Central memory CD4-positive, alpha-beta T cell (primary cell): ENCODE measurements at places on chromosomes 4 and X.

GRCh38 chr4:40984051-40984450 lies 230.3 kb downstream of the APBB2 start:
- DNase-seq, result no peak

GRCh38 chr4:86530183-86530582 lies 63.9 kb upstream of the PTPN13 start:
- DNase-seq, result no peak

DNA sequence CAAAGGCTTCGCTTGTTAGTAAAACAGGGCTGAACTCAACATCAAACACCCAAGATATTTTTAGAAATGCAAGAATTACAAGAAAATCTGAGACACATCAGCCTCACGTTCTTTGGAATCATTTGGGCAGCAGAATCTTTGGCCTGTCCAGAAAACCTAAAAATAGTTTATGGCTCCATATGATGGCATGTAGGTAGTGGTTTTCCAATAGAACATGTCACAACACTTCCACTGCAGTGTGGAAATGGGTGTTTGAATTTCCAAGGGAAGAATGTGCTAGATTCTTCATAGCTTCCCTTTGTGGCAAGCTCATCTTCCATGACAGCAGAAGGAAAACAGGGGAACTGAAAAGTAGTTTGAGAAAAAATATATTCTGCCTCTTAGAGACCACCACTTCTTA lies 118.8 kb downstream of the ARHGAP6 start:
- no peak for DNase-seq

GRCh38 chrX:97672608-97673007 lies 788.9 kb downstream of the RPA4 start:
- no peak for DNase-seq

DNA sequence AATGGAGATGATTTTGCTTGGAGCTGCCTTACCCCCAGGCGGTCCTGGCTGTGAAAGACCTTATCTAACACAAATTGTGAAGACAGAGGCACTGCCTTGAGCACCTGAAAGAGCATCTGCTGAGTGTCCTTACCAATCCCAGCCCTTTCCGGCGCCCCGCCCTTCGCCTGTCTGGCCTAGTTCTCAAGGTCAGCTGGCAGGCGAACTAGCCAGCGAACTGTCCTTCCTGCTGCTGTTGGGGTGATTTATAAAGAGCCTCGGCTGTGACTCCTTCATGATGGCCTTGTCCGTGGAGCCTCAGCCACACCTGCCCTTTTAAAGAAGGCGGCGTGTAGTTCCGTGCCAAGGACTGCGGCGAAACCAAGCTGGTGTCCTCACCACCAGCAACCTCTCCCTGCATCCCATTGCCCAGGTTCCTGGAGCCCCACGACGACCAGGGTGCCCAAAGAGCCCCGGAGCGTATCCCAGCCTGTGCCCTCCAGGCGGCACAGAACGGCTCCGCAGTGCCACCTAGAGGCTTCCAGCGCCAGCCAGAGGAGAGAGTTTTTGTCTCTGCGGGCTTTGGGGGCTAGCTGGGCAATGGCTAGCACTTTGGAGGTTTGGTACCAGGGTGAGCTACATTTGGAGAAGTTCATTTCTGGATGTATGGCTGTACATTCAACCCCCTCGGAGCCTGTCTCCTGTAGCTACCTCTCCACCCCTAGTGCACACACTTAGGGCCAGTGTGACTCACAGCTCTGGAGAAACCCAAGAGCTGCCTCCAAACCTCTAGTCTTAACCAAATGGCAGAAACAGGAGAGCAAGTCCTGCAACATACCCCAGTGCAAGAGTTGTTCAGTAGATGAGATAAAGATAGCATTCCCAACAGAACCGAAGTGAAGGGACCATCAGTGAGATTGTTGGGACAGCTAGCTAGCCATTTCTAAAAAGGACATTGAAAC lies 36.8 kb upstream of the VMA21 start:
- no peak for DNase-seq

- no peak for DNase-seq
Observed at GRCh38 chrX:39674490-39675161, 423.1 kb downstream of the BCOR start.

DNA sequence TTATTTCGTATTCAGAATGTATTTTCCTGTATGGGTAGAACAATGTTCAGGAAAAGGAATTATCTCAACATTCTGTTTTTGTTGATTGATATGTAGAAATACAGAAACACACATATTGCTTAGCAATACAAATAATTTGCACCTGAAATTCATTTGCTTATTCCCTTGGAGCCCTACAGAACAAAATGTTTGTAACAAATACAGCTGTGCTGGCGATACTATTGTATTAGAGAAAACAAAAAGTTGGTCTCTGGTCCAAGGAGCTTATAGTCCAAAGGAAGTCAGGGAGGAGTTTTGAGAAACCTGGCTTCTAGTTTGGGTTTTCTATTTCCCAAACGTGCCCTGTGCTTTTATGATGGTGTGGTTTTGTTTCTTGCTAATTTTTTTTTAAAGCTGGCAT lies 37.8 kb upstream of the CAPN6 start:
- no peak for DNase-seq
